ENCODE measurements at places on chromosomes 4 and X.

GRCh38 chr4:51906167-51906958 is 63.4 kb downstream of the DCUN1D4 start:
- DNase-seq: no peak

GRCh38 chrX:107526141-107526540 is 76.7 kb downstream of the FRMPD3 start:
- no peak for DNase-seq

DNA sequence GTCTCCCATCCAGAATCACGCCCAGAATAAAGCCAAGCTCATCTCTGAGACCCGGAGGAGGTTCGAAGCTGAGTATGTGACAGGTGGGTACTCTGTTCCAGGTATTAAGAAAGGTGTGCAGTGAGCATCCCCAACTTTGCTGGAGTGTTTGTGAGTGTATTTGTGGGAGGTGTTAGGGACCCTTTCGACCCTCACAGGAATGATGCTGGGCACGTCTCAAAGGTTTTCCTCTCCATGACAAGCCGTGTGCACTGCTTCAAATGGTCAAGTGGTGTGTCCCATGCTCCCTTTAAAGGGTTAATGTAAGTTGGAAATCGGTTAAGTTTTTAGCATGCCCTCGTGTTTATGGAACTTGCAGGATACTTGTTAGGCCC is 442 bp downstream of the MOSPD2 start:
- no peak for DNase-seq

DNA sequence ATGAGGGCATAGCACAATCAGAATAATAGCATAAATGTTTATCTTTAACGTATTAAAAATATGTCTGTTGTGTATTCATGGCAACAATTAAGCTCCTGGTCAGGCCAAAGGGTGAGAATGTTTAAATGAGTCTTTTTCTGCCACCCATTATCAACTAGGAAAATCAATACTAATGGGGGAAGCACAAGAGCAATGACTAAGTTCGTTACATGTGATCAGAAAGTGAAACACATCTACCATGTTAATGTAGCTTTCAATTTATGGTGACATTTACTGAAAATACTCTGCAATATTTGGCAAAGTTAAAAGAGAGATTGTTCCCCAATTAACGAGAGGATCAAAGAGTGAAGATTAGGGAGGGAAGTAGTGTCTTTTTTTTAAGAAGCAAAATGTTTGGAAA is 143.7 kb downstream of the NAA11 start:
- no peak for DNase-seq

DNA sequence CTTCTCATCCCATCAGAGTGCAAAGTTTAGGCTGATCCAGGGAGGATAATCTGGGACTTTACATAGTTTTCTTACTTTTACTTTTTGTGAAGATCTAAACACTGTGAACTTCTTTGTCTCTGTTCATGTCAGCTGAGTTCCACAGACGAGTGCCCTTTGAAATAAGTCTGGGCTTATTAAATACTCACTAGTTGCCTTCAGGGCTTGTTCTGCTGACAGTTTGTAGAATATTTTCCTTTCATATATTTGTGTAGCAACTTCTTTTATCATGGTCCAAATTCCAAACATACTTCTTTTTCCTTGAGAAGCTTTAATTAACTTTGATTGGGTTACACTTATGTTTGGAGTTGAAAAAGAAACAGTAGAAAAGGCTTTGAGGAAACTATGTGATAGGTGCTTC is 109.6 kb downstream of the SH2D1A start:
- no peak for DNase-seq

DNA sequence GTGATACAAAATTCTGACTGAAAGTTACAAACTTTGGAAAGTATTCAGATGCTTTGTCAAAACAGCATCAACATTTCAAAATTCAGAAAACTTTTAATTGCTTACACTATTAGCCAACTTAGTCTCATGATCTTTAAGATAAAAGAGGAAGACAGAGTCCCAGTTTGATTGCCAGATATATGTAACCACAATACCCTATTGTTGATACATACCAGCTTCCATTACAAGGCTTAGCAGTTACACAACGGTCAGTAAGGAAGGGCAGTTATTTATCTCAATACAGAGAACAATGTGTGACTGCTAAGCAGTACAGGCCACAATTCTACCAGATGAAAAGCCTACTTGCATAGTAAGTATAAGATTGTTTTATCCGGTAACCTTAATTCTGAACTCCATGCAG is 138.4 kb downstream of the SPANXN3 start:
- no peak for DNase-seq

- DNase-seq: no peak
These were observed 494.3 kb downstream of the IDS start for GRCh38 chrX:149010853-149011224.

GRCh38 chr4:55087913-55088260 is 37.5 kb downstream of the KDR start:
- no peak for DNase-seq

GRCh38 chrX:23783589-23784469 is 856 bp downstream of the SAT1 start:
- no peak for DNase-seq

GRCh38 chrX:135605906-135606305 is 85.4 kb downstream of the INTS6L start:
- no peak for DNase-seq

GRCh38 chrX:118183606-118184005 is 67.0 kb upstream of the KLHL13 start:
- no peak for DNase-seq

GRCh38 chr4:30600246-30601017 is 119.7 kb upstream of the PCDH7 start:
- no peak for DNase-seq

DNA sequence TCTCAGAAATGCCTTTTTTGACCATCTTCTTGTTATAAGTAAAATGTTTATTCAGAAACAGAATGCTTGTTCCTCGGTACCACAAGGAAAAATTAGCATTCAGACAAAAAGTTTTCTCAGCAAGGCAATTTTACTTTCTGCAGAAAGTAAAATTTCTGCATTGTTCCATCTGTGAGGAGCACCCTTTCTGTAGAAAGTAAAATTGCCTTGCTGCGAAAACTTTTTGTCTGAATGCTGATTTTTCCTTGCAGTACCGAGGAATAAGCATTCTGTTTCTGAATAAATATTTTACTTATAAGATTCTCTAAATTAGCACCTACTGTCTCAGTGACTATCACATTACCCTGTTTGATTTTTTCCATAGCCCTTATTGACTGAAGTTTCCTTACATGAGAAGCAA is 24.8 kb downstream of the ITGB1BP2 start:
- no peak for DNase-seq

- no peak for DNase-seq
These were observed 103.3 kb upstream of the TSPAN7 start for GRCh38 chrX:38458071-38458470.

GRCh38 chr4:7808181-7808580 is 131.5 kb downstream of the AFAP1 start:
- DNase-seq: no peak

DNA sequence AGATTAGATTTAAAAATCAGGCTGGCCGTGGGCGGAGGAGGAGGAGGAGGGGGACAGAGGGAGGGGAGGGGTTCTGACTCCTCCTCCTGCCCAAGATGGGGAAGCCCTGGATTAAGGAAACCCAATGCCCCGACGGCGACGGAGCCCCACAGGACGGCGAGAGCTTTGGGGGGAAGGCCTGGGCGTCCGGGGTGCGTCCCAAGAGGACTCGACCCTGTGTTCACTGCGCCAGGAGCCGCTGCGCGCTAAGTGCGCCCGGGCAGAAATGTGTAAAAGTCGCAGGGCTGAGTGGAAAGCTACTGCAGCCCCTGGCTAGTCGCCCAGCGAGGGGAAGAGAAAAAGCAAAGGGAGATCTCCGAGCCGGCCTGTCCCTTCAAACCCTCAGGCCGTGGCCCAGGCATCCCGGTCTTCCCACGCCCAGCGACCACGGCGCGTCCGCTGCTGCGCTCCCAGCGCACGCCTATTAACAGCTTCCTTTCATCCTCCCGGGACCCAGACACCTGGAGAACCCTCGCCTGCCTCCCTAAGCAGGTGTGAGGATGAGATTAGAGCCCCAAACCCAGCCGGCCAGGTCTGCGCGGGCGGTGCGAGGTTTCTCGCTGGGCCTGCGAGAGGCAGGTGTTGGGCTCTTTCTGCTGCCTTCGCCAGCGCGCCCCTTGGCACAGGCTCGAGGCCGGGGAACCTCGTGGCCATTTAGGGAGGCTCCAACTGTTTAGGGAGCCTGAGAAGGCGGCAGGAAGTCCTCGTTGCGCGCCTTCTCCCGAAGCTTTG is 1.4 kb upstream of the RPS6KA3 start:
- no peak for DNase-seq

DNA sequence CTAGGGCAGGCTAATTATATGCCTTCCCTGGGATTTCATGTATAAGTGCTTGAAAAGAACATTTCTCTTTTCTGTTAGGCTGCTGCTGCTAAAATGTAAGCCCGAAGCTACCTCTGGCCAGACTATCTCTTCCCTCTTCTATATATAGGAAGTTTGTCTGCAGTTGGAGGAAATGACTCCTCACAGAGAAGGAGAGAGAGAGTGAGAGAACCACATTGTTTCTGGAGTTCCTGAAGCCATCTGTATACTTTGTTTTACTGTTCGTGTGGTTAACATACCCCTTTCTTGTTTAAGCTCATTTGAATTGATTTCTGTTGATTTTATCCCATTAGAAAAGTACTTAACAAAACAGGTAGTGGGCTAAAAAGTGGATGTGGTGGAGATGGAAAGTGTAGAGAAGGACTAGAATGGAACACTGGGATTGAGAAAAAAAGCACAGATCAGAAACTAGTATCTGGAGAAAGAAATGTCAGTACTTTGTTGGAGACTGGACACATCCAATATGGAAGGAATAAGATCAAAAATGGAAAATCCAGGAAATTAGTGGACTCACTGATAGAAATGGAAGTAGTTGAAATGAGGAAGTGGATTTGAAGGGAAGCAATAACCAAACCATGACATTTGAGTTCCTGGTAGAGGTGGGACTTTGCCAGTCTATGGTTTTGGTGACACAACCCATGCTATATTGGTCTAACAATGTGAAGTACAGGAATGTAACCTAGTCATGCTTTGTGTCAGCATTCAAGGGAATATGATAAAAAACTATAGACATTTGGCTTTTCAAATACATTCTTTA is 112.6 kb downstream of the TMA16 start:
- no peak for DNase-seq

DNA sequence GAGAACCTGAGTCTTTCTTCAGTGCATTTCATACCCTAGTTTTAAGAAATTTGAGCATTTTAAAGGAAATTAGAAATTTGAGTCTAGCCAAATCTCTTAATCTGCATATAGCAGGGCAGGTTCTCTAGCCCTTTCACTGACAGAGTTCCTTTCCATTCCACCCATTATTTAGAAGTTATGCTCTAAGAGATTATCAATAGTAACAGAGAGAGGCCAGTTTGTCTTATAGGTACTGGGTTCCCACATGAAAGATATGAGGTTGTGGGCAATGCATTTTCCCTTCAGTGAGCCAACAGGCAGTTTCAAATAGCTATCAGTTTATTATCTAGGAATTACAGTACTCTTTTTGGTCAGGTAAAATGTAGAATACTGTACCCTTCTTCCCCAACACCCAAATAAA is 7.3 kb upstream of the GALNT7 start:
- DNase-seq: no peak

DNA sequence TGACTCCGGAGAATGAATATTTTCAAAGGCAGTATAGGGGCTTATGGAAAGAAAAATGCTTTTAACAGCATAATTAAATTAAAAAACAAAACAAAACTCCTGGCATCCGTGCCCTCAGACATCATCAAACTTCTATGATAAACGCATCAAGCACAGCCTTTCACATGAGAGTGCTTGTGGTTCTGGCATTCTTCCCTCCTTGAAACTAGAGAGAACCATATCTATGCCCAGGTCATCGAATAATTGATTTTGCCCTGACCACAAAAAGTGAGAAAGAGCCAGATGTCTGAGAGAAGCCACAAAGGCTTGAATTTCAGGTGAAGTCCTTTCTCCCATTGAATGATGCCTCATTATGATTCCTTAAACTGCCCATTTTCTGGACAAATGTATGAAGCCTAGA is 286.8 kb downstream of the CBLL2 start:
- DNase-seq: no peak

DNA sequence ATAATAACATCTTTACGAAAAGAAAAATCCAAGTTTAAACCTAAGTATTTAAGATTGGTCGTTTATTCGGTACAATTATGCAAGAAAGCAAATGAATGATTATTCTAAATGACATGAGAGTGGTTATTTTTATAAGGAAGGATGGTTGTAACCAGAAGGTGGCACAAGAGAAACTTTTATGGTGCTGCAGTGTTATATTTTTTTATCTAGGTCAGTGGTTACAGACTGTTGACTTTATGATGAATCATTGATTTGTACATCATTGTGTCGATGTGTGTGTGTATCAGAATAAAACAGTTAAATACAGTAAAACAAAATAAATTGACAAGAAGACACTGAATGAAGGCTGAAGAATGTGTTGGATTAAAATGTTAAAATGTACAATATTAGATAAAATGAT is 9.8 kb downstream of the DCAF8L2 start:
- DNase-seq: no peak

GRCh38 chr4:55549888-55550287 is 3.2 kb upstream of the CLOCK start:
- DNase-seq: no peak

DNA sequence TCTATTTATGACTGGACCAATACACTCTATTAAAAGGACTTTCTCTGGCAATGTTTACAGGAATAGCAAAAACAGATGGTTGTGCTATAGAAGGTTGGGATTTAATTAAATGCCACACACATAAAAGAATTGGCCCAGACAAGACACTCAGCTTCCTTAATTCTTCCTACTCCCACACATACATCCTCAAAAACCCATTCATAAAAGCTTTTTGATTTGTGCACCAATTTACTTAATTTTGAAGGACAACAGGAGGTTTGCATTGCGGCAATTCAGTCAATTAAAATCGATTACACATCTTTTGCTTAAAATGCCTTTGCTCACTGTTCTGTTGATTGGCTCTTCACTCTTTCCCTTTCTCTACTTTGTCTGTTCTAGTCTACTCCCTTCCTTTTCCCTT is 317.1 kb downstream of the CBLL2 start:
- DNase-seq: no peak

DNA sequence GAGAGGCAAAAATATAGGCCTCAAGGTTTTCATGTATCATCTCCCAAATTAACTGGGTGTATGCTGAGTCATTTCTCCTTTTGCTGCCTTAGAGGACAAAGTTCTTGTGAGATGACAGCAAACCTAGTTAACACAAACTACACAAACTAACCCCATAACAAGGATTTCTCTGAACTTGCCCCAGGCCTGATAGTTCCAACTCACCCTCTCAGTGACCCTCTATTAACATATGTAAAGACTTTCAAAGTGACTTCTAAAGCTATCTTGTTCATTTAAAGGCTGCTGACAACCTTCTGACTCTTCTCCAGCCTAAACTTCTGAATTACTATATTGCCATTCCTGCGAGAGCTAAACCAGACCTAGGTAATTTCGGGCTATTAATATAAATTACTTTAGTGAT is 43.2 kb upstream of the CCDC149 start:
- no peak for DNase-seq

- peak; percentile 93 for DNase-seq
These were observed at the start of gene SCML1 for GRCh38 chrX:17736856-17737709. Gene SCML1, plus strand, starts transcription at chrX:17737493. Its CDS starts 6,694 bp downstream, at chrX:17744187.

- DNase-seq: no peak
These were observed 459.6 kb upstream of the ATOH1 start for GRCh38 chr4:93368968-93369367.

Data from smooth muscle cell of the brain vasculature (primary cell).